ENCODE measurements at places on chromosomes 11 and 22.

- no peak for DNase-seq
These were observed 14.2 kb downstream of the ARRB1 start for GRCh38 chr11:75337195-75337654.

GRCh38 chr11:42528471-42528870 lies 783.3 kb upstream of the API5 start:
- no peak for DNase-seq

DNA sequence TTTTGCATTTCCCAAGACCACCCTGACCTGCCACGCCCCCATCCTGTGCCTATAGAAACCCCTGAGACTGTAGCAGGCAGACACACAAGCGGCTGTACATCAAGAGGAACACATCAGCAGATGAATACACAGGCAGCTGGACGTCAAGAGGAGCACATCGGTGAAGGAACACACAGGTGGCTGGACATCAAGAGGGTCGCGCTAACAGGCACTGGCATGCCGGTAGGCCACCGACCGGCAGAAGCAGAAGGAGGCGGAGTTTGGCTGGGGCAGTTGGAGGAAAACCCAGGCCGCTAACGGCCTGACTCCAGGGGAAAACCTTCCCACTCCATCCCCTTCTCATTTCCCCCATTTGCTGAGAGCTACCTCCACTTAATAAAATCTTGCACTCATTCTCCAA lies 5.4 kb upstream of the IPO7 start:
- no peak for DNase-seq

- no peak for DNase-seq
These were observed 151.5 kb upstream of the LMO1 start for GRCh38 chr11:8415195-8415594.

DNA sequence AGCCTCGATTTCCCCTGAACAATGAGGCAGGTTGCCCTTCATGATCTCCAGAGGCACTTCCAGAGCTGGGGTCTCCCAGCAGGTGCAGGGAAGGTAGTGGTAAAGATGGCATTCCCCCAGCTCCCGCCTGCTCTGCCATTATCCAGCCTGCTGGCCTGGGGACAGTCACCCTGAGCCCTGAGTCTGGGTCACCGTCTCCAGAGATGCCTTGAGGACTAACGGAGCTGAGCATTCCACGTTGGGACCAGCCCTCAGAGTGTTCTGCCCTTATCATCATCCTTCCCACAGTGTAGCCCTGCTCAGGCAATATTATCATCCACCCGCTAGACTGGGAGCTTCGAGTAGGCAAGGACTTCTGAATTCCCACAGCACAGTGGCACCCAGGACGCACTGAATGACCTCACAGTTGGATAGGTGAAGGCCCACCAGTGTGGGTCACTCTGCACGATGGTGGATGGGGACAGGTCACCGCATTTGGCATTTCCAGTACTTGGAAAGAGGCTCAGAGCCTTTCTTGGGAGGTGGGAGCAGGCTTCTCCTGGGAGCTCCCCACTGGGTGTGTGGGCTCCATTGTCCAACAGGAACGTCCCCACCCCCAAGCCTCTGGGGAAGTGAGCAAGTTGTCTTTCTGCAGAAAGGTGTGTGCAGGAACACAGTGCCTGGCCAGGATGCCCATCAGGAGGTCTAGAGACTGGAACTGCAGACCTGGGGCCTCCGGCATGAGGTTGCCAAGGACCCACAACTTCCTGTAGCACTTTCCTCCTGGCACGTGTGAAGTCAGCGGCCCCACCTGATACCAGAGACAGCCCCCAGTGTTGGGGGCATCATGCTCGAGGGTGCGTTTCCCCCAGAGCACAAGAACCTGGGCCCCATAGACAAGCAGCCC lies 51.4 kb upstream of the WNT7B start:
- DNase-seq, result no peak

- DNase-seq, result no peak
These were observed 180.5 kb downstream of the IGLL1 start for GRCh38 chr22:23399367-23400285.

- DNase-seq, result no peak
These were observed 48.2 kb downstream of the UBASH3B start for GRCh38 chr11:122703541-122704272.

GRCh38 chr11:19931141-19931770 lies 218.6 kb downstream of the NAV2 start:
- peak; percentile 11 for DNase-seq

DNA sequence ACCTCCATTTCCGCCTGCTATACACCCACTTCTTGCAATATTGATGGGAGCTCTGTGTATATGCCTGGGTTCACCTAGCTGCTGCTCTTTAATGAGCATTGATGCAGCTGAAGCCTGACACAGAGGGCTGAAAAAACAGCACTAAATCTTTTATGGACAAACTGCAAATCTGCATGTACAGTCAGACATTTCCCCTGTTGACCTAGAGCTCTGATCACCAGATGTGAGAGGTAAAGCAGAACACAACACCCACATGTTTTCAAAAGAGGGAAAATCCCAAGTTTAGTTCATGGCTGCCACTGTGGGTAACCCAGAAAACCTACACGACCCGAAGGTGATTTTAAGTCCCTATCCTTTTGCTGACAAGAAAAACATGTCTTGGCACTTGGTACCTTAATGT lies 303.0 kb upstream of the PITPNB start:
- no peak for DNase-seq

GRCh38 chr11:118084247-118084646 lies 2.5 kb downstream of the SMIM35 start:
- DNase-seq, result no peak

DNA sequence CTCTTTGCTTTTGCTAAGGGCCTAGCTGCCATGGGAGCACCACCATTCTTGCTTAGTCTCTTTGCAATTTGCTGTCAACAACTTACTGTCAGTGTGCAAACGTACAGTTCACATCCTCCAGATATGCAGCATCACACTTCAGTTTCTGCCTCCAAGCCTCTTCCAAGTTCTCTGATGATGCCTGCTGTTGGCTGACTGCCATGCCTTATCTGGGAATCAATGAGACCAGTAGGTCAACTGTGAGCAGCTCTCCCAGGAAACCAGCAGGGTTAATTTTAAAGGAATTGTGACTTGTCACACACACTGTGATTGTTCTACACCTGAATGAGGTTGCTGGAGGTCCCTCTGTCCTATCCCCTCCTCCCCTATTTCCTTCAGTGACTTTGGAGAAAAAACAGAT lies 56.0 kb downstream of the COPB1 start:
- peak; percentile 55 for DNase-seq

DNA sequence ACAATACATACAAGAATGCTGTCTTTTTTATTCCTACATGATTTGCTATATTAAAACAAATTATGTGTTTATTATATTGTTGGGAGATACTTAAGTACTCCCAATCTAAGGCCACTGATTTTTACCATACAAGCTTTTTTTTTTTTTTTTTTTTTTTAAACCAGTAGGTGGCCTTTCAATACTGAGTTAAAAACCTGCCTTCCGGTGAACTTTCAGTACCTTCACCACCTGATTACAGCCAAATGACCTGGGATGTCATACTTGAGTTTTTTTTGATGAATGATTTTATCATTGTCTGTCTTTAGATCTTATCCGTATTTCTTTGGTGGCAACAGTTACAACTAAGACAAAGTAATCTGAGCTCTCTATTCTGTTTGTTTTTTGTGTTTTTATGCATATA lies 94.0 kb upstream of the FOLH1 start:
- no peak for DNase-seq

GRCh38 chr11:67177399-67178281 lies 58.6 kb downstream of the KDM2A start:
- DNase-seq, result no peak

- DNase-seq, result no peak
These were observed 32.4 kb upstream of the ETS1 start for GRCh38 chr11:128619540-128620308.

All from NCI-H1105 treated with DMSO at 0.1 percent for 48 hours (cell line).